Activated naive CD8-positive, alpha-beta T cell treated with anti-CD3 and anti-CD28 coated beads for 36 hours (primary cell): ENCODE measurements at places on chromosomes 5 and 9.

- DNase-seq: no peak
Observed at GRCh38 chr5:68225911-68226545, 10.5 kb downstream of the PIK3R1 start.

DNA sequence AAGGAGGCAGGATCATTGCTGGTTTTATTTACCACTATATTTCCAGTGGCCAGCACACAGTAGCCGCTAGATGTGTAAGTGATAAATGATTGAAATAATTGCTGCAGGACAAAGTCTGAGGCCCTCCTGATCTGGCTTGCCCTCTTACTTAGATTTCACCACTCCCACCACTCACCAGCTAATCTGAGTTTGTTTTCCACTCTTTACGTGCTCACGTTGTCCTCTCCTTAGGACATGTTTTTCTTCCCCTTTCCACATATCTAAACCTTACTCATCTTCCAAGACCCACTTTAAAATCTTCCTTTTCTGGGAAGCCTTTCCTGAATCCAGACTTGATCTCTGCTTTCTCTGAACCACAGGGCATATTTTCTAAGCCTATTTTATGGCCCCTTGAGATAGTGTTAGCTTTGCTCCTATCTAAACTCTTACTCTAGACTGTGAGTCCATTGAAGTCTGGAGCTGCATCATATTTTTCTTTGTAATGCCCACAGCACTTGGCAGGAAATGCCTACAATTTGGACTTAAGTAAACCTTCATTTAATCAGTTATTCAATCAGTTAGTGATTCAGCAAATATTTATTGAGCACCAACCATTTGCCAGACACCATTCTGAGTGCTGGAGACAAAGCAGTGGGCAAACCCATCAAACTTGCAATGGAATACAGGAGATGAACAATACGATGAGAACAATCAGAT is 2.4 kb downstream of the TLR4 start:
- no peak for DNase-seq

DNA sequence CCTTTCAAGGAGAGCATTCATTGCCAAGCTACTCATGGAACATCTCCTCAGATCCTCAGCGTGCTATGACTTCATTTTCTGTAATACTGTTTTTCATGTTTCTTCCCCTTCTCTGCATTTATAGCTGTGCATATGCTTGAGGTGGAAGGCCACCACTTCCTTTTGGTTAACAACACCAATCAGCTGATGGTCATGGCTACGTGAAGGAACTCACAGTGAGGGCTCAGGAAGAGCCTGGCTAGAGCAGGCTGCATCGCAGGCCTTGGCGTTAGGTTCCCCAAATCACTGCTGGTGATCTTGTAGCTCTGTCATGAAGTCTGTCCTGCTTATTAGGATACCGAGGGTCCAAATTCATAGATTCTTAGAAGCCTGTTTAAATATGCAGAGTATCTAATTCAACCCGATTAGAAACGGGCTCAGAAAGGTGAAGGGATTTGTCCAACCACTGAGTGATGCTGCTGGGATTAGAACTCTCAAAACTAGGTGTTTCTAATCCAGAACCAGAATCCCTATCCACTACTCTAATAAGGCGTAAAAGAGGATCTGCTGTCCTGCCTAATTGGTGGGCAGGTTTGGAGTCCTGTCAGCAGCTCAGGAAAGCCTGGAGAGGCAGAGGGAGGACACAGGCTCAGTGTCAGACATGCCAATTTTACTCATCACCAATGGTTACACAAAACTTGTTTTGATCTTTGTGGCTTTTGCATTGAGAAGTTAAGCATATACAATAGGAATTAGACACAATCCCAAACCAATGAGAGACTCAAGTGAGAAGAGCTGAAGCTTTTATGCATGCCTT is 7.5 kb downstream of the SYK start:
- DNase-seq: no peak

GRCh38 chr9:84667571-84668195 is 1.8 kb upstream of the NTRK2 start:
- no peak for DNase-seq

DNA sequence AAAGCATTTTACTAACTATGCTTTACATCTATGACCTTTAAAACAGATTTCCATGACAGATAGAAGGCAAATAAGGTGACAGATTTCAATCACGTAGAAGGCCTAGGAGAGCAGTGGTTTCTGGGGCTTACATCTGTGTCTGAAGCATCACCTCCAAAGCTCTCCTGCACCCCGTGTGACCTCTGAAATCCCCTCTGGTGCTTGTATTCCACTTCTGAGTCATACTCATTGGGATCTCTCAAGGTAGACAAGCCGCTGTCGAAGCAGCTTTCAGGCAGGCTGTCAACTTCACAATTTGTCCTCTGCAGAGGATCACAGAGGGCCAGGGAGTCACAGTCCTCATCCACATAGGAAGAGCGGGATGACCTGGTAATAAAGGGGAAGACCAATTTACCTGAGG is 62.2 kb downstream of the RASEF start:
- peak; percentile 1 for DNase-seq

DNA sequence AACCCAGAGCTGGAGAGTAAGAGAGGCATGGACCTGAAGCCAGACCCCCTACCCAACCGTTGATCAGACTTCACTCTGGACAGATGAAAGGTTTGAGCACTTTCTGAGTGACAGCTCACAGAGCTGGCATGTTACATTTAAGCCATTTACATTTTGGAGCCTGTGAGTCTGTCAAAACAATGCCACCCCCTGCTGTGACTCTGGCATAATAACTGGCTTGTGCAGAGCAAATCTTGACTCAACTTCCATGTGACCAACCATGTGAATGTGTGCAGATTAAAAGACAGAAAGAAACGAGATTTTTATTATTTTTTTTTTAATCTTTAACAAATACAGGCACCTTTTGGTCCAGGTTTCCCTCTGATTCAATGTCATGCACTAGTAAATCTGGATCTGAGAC is 48.5 kb downstream of the MFAP3 start:
- no peak for DNase-seq

- DNase-seq: no peak
Observed at GRCh38 chr9:91179237-91180138, 182.2 kb downstream of the AUH start.

DNA sequence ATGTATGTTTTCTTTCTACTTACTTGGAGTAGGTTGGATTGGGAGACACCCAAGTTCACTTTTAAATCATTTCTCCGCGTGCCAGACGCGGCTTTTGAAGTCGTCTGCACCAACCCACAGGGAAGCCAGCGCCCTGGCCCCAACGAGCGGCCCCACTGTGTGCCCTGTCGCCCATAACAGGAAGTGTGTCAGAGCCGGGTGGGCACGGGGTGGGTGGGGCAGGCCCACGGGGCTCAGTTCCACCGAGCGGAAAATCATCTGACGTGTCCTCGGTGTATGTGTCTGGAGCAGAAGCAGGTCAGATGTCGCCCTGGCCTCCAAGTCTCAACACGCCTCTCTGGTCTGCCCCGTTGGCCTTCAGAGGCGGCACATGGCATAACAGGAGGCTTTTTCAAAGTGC is 22.7 kb upstream of the SMIM23 start:
- DNase-seq: no peak

- no peak for DNase-seq
Observed at GRCh38 chr9:138007918-138008841, 130.6 kb downstream of the CACNA1B start.

DNA sequence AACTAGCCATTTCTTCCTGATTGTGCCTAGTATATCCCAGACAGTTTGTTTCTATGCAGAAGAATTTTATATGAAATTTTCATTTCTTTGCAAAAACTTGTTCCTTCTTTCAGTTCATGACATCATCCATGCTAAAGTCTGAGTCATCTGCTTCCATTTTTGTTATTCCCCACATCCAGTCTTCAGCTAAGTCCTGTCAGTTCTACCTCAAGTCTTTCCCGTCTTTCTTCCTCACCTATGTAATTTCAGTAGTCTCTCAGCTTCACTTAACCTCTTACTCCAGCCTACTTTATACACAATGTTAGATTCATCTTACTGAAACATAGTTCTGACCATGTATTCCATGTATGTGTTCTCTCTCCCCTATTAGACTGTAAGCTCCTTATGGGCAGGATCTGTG is 39.1 kb downstream of the G3BP1 start:
- DNase-seq: no peak

DNA sequence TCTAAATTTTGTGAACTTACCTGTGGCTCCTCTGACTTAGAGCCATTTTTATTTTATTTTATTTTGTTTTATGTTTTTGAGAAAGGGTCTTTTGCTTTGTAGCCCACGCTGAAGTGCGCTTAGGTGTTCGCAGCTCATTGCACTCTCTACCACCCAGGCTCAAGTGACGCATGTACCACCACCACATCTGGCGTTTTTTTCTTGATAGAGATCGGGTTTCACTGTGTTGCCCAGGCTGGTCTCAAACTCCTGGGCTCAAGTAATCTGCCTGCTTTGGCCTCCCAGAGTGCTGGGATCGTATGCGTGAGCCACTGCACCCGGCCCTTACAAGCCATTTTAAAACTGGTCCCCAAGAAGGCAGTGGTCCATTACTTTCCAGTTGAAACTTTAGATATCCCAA is 18.5 kb downstream of the MATR3 start:
- no peak for DNase-seq

GRCh38 chr9:69555802-69556201 is 116.4 kb downstream of the APBA1 start:
- no peak for DNase-seq

DNA sequence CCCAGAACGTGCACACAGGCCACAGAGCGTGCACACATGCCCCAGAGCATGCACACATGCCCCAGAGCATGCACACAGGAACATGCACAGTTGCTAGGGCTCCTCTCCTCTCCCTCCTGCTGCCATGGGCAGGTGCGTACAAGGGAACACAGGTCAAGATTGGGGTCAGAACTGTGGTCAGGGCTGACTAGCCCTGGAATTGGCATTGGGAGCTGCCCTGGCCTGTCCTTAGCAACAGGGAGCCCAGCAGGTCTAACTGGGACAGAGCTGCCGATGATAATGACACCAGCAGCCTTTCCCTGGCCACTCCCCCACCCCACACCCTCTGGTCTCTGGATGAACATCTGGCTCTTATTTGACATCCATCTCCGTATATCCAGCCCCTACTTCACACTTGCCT is 8.0 kb downstream of the PCDH1 start:
- no peak for DNase-seq

- peak; percentile 24 for DNase-seq
Observed at GRCh38 chr9:100011062-100011681, 87.6 kb downstream of the ERP44 start.

DNA sequence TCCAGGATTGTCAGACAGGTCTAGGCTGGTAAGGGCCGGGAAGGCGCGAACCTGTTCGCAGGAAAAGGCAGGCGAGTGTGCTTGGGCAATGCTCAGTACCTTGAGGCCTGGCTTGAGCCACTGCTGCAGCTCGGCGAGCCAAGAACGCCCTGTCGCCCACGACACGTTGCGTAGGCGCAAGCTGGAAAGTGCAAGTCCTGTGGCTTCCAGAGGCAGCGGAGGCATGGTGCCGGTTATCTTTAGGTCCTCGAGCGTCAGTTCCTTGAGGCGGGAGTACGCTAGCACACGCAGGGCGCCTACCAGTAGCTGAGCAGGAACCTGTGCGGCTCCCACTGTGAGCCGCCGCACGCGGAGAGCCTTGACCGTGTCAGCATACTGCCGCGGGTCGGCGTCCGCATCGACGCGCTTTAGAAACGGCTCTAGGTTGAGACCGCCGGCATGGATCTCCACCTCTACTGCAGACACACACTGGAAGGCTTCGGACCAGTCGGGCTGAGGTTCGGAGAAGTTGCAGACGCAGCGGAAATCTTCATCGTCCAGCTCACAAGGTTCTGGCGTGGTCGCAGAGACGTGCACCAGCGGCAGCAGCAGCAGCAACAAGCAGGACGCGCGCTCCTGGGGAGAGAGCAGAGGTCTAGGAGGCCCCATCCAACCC is 482 bp downstream of the CD14 start:
- peak; percentile 54 for DNase-seq

DNA sequence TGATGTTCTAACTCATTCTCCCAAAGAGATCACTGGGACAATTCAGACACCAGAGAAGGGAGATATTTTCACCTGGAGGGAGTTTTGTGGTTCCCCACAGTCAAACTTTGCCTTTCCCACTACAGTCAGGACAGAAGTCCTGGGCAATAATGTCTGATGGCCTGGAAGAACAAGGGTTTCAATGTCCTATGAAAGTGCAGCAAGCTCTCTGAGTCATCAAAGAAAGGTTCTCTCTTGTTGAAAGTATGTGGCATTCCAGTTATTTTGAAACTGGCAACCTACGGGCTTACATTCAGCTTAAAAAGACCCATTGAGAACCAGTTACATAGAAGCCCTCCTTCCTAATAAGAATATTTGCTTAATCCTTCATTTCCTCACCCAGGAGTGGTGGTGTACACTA is 103.9 kb downstream of the INSYN2B start:
- DNase-seq: no peak

DNA sequence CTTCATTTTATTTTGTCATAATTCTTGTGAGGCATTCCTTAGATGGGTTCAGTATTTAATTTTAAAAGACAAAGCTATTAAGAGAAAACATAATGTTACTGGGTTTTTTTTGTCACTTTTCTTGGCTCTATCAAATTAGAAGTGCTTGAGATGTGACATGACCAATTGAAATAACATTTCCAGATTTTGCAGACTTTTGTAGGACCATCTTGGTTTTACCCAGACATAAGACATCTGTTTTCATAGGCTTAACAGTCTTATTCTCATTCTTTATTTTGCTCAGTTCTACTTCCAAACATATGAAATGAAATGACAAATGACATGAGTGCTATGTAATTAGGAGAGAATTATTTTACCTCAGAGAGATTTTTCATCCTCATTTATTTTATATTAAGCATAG is 19.6 kb downstream of the GPR21 start:
- no peak for DNase-seq

GRCh38 chr9:72675586-72675985 is 154.2 kb downstream of the TMC1 start:
- DNase-seq: no peak

GRCh38 chr5:1239505-1240251 is 14.5 kb downstream of the SLC6A18 start:
- DNase-seq: no peak

- DNase-seq: peak; percentile 31
Observed at GRCh38 chr9:121286973-121287741, 19.2 kb downstream of the GSN start.

DNA sequence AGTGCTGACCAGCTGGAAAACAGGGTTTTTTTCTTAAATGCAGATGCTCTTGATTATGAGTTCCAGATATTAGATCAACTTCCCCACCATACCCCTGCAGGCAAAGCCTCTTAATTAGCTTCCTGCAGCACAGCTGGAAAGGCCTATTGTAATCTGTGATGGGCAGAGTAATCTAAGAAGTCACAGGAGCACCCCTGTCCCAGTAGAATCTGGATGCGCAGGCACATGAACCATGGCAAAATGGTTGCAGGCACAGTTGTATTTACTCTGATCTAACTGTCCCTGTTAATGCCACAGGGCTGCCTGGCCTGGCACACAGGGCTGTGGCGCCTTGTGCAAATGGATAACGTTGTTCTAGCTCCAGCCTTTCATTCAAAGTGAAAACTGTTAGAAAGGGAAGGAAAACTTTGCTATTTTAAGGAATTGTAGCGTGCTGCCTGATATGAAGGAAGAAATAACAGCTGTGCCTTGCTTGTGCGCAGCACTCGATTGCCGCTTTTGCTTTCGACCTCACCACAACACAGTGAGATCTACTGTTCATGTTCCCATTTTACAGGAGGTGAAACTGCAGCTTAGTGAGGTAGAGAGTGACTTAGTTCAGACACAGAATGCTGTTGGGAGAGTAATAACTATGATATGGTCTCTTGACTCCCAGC is 2.3 kb downstream of the TGFBI start:
- no peak for DNase-seq

- peak; percentile 100 for DNase-seq
Observed at GRCh38 chr9:93095205-93096130, 549 bp upstream of the CARD19 start.
